ENCODE measurements at places on chromosomes 1 and 21. TPM values are rescaled to one million over a fixed set of nuclear protein-coding genes. Genes with fewer than 3 reads are reported as not detected.
A peak's percentile ranks its signal among the peaks of the same experiment; 100 is the strongest.

- no peak for DNase-seq
These were observed 20.7 kb downstream of the FOXO6 start for GRCh38 chr1:41381692-41382479.

GRCh38 chr1:41498391-41498790 is 13.9 kb upstream of the EDN2 start:
- DNase-seq = peak; percentile 64

DNA sequence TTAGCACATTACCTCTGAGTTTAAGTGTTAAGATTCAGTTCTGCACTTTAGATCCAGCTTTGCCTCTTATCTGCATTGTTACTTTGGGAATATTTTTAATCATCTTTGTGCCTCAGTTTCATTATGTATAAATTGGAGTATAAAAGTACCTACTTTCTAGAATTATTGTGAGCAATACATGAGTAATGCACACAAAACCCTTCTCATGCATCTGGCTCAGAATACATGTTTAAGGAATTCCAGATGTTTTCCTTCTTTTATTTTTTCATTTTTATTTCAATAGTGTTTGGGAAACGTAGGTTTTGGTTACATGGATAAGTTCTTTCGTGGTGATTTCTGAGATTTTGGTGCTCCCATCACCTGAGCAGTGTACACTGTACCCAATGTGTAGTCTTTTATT is 14.2 kb downstream of the C8A start:
- no peak for DNase-seq

DNA sequence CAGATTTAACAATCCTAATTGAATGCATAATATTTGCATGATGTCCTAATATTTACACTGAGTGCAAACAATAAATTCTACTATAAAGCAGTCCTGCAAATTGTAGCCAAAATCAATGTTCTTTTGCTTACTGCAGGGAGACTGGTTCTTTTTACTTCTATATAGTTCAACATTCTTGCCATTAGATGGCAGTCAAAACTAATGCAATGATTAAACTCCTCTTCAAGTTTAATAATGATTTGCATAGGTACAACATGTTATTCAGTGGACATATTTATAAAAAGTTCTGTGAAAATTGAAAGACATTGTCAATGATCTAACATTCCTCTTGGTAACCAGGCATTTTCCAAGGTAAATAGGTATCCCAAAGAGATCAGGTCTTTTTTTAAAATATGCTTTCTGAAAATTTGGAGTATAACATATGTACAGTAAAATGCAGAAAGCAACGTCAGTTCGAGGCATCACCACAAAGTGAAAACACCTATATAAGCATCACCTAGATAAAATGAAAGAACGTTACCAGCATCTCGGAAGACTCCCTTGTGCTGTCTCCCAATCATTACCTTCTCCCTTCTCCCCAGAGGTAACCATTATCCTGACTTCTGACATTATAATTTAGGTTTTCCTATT is 9.8 kb upstream of the FNBP1L start:
- no peak for DNase-seq

DNA sequence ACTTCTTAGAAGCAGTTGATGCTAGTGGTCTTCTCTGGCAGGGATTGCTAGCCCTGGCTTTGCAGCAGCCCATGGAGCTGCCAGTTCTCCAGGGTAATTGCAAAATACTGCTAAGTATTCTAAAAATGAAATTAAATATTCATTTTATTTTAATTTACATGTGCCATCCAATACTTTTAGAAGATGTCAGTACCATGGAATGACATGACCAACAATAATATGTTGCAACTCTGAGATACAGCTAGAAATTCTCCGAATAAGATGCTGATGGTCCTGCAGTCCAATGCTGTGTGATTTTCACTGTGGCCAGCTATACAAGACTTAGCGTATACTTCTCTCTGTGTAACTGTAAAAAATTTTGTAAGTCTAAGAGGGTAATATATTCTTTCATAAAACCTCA is 20.0 kb upstream of the WARS2 start:
- no peak for DNase-seq

- no peak for DNase-seq
These were observed 14.8 kb downstream of the DHRS3 start for GRCh38 chr1:12603224-12603623.

DNA sequence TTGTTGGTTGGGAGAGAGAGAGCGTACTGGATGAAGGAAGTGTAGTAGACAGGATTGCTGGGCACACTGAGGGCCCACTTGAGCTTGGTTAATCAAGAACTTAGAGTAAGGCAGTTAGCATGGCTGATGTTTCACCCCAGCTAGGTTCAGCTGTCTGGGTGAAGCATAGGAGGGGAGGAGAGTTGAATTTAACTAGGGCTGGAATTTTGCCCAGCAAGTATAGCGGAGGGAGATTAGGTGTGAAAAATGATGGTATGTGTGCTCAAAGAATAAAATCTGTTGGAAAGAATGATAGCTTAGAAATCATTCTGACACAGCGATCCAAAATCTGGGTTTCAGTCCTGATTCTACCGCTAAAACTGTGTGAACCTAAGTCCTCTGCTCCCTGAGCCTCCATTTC is 461.5 kb upstream of the PROX1 start:
- no peak for DNase-seq

Gene PRDM16
- not detected for total RNA-seq

Gene SPRR1B
- 36.3 TPM for total RNA-seq

Gene PRAMEF27
- total RNA-seq = not detected

Gene MAP1LC3C
- not detected for total RNA-seq

Gene IL10
- total RNA-seq = not detected

Measured in foreskin keratinocyte (primary cell).